ENCODE measurements at places on chromosomes 5 and 9.
A peak's percentile ranks its signal among the peaks of the same experiment; 100 is the strongest.

- DNase-seq = no peak
Observed at GRCh38 chr9:38022995-38023394, 46.0 kb downstream of the SHB start.

DNA sequence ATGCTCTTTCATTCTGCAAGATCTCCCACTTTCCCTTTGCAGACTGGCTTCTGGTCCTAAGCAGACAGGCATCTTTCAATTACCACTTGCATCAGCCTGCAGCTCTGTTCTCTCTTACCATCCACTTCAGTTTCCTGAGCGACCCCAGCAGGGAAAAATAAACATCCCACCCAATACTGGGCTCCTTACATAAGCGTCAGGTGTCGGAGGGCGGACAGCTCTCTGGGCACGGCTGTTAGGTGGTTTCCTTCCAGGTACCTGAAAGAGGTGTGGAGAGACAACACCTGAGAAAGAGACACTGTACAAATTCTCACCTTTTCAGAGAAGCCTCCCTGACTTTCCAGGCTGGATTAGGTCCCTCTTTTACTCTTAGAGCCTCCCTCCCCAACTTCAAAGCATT, 145.1 kb upstream of the PANK3 start:
- DNase-seq = no peak

DNA sequence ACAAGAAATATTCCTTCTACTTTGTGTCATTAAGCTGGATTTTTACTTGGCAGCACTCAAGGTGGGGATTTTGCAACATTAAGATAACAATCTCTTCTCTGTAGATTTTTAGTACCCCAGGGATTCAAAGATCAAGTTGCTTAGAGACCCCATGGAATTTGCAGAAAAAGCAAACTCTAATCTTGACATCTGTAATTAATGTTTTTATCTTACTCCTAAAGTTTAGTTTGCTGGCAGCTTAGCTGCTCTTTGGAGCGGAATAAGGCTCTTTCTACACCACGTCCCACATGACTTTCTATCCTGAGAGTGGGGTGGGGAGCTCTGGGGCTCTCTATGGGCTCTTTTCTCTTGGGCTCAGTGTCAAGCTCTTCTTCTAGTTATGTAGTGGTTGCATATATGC, 21.7 kb upstream of the SPDL1 start:
- DNase-seq = no peak

- no peak for DNase-seq
Observed at GRCh38 chr5:56607074-56607473, 208.3 kb upstream of the MAP3K1 start.

DNA sequence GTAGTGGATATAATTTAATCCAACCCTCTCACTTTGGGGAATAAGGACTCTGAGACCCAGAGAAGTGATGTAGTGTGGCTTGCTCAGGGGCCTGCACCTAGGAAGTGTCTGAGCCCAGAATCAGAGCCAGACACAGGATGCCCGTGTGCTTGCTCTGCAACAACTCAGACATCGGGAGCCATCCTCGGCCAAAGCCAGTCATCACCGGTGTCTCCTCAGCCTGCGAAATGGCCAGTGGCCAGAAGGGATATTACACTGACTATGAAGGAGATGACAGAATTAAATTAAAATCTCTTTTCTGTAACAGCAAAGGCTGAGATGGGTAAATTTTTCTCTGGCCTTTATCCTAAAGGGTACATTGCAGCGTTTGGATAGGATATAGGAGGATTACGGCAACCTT, 102.9 kb downstream of the MARCHF11 start:
- no peak for DNase-seq

GRCh38 chr5:167049043-167049663, 1242.3 kb upstream of the WWC1 start:
- DNase-seq = no peak

DNA sequence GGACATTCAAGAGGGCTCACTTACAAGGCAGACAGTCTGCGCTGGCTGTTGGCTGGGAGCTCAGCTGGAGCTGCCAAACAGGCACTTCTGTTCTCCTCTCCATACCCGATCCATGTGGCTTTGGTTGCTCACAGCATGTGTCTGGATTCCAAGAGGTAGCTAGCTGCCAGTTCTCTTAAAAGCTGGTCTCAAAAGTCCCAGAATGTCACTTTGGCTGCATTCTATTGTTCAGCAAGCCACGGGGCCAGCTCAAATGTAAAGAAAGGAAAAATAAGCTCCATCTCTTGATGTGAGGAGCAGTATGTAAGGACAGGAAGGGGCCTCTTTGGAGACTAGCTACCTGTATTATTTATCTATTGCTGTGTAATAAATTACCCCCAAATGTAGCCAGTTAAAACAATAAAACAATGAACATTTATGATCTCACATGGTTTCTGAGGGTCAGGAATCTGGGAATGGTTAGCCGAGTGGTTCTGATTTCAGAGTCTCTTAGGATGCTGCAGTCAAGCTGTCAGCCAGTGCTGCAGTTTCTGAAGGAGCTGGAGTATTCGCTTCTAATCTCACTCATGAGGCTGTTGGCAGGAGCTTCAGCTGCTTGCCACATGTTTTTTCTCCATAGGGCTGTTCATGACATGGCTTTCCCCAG, 112.7 kb upstream of the CLINT1 start:
- DNase-seq = no peak

- DNase-seq = no peak
Observed at GRCh38 chr9:7266911-7267595, 509.3 kb downstream of the KDM4C start.

DNA sequence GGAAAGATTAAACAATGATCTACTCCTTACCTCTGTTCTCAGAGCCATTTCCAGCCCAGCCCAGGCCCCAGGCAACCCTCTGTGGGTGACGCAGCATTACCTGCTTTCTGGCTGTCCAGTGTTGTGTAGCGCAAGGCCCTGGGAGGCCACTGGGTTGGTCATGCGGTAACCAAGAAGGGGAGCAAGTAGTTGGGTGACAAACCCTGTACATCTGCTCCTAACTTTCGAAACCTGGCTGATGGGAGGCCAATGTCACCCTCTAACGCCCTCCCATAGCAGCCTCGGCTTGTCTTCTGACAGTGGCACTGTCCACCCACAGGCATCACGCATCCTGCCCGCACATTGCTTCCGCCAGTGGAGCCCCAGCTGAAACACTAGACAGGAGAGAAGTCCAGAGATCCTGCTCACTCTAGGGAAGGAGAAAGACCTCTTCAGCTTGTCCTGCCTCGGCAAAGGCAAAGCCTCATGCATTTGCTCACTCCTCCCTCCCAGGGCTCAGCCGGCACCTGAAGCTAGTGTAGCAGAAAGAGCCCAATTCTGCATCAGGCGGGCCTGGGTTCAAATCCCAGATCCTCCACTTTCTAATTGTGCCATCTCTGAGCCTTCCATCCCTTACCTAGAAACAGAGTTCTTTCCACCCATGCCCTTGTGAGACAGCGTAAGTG, 94.6 kb downstream of the ADAMTS2 start:
- no peak for DNase-seq

GRCh38 chr5:64229163-64229774, 63.6 kb downstream of the RNF180 start:
- peak; percentile 0 for DNase-seq

- DNase-seq = no peak
Observed at GRCh38 chr9:137721479-137721878, 102.7 kb downstream of the EHMT1 start.

DNA sequence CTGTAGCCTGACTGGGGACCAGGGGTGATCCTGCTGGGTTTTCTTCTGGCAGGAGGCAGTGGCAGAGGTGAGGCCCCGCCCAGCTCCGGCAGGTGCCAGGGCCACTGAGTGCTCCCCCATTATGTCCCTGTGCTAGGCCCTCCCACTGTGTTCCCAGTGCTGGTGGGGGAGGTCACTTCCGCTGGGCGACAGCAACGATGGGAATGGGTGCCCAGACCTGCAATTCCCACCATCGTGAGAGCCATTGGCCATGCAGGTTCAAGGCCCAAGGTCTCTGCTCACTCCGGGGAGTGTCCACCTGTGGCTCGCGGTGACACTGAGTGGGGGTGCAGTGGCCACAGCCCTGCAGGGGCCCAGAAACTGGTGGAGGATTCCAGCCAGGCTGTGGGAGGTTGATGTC, 98.6 kb downstream of the RXRA start:
- no peak for DNase-seq

- DNase-seq = no peak
Observed at GRCh38 chr9:93677048-93677571, 100.7 kb downstream of the PHF2 start.

GRCh38 chr5:11619339-11620024, 284.8 kb downstream of the CTNND2 start:
- DNase-seq = no peak

DNA sequence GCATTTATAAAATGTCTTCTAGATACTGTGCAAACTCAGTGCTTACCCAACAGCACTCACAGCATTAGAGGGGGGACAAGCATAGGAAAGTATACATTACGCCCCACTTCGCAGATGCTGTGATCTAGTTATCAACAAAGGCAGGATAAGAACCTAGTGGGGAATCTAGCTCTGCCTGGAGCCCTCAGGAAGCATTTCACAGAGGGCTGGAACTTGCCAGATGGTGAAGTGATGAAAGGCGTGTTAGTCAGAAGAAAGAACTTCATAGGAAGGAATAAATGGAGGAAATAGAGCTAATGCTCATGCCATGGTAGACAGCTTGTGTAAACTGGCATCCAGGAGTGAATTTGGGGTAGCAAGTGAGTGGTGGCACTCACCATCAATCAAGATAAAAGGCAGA, 25.8 kb downstream of the DIRAS2 start:
- no peak for DNase-seq

GRCh38 chr9:135334953-135335460, 144.6 kb upstream of the PPP1R26 start:
- DNase-seq = no peak

- DNase-seq = no peak
Observed at GRCh38 chr9:114220061-114220541, 64.8 kb downstream of the COL27A1 start.

DNA sequence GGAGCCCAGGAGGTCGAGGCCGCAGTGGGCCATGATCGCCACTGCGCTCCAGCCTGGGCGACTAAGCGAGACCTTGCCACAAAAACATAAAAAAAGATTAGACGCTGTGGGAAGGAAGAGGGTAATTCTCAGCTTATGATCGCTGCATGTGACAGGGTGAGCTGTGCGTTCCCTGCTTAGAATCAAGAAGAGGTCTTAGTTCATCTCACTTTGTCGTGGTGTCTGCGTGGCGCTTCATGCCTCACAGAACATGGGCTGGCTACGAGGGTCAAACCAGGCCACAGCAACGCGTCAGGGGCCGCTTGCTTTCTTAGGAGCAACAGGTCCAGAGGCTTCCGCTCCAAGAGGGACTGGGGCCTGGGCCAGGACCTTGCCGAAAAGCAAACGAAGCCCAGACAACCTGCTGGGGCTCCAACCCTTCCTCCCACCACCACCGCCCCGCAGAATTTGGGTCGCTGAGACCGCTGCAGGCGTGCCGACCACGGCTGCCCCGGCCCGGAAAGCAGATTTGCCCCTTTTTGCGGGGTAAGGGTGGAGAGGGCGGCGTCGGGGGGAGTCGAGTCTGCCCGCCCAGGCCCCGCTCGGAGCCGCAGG, 10.0 kb upstream of the GRIN1 start:
- peak; percentile 15 for DNase-seq

DNA sequence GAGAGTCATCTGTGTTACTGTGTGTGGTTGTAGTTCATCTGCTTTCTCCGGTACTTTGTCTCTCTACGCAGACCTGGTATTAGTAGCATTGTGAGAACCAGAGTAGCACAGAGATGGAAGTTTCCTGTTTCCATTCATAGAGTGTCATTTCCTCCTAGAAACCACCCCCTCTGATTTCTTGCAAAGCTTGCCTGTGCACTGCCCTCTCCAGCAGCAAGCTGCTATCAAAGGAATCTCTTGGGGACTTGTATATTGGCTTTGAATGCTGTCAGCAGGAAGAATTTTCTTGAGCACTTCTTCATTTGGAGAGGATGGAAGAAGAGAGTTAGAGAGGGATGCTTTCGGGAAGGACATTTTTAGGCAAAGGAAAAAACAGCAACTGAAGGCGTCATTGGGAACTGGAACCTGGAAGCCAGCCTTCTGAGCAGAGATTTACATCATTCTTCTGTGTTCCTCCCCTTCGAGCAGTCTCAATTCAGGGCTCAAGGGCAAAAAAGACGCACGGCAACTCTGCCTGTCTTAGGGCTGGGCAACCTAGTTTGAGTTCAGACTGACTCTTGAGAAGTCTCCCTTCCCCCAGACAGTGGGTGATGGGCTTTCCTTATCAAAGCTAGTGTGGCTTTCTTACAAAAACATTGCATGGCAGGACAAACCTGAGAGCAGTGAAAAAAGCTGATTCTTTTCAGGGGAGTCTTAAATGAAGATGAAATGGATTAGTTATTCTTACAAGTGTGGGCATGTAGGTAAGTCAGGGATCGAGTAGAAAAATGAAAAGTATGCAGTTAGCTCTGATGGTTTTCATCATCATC, 226.3 kb downstream of the AOPEP start:
- DNase-seq = peak; percentile 19

DNA sequence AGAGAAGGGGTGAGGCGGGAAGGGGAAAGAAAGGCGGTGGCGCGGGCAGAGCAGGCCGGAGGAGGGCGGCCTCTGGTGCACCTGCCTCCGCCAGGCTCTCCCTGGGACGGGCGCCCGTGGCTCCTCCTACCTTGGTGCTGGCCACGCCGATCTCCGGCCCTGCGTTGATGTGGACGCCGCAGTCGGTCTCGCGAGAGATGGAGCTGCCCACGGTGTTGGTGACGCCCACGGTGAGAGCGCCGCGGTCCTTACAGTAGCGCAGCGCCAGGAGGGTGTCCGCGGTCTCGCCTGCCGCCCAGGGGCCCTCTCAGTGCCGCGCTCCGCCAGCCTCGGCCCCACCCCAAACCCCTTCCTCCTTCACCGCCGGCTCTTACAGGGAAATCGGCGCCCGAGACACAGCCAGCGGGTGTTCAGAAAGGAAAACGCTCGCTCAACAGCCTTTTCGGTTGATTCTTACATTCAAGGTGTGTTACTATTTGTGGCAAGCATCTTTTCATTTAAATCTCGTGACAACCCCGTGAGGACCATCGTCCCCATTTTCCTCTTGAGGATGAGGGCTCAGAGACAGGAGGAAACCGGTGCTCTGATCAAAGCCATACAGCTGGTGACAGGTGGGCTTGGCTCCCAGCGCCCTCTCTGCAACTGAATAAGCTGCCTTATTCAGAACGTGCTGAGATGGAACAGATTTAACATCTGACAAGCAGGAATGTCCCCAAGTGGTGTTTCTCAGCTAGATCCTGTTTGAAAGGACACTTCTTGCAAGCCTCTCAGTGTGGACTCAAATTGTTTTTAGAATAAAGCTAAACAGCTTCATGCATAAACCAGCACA, 22.0 kb upstream of the MAPK9 start:
- peak; percentile 50 for DNase-seq

- no peak for DNase-seq
Observed at GRCh38 chr5:150113047-150113744, 26.8 kb upstream of the CSF1R start.

GRCh38 chr5:170313344-170313743, 15.8 kb upstream of the LCP2 start:
- DNase-seq = peak; percentile 62

- DNase-seq = no peak
Observed at GRCh38 chr9:82271106-82271561, 282.6 kb downstream of the SPATA31D1 start.

GRCh38 chr5:108515517-108516105, 133.7 kb upstream of the FBXL17 start:
- DNase-seq = no peak

GRCh38 chr9:104863180-104863883, 64.6 kb downstream of the ABCA1 start:
- peak; percentile 54 for DNase-seq

All from CD4-positive, alpha-beta memory T cell (primary cell).